C1 segment of cervical spinal cord (tissue), 14 donors: ENCODE measurements at places on chromosomes 7 and 10.

- DNase-seq: no peak
Measured at GRCh38 chr10:86914734-86915133, 42.7 kb downstream of the MMRN2 start.

GRCh38 chr7:116142850-116143249, 67.5 kb upstream of the TES start:
- DNase-seq: no peak

- DNase-seq: no peak
Measured at GRCh38 chr10:123428391-123428790, 237.8 kb upstream of the GPR26 start.

DNA sequence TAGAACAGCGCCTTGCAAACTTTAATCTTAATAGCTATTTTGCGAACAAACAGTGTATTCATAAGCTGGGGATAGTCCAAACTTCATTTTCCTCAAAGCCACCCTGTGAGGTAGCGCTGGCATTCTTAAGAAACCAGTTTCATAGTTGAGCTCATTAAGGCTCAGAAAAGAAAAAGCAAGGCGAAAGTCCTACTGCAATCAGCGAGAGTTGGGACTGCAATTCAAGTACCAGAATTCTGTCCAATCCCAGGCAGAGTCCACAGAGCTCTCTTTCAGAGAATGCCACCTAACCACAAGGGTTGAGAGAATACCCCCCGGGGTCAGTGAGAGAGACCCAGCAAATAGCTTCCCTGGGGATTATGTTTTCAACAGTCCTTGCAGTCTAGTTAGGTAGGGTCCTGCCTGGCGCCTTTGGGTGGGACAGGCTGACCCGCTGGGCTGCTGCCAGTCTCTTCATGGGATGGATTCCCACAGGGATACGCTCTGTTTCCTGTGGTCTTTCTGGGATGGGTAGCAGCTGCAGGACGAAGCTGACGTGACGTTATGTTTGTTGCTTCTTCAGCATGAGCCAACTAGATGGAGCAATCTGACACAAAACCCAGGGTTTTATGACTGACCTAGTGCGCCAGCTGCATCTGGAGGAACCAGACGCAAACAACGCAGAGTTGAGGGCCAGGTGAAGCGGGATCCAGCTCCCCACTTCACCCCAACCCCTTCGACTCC, 16.0 kb downstream of the BMPER start:
- DNase-seq: no peak

- peak; percentile 49 for DNase-seq
Measured at GRCh38 chr7:139995017-139995915, 67.5 kb downstream of the PARP12 start.

DNA sequence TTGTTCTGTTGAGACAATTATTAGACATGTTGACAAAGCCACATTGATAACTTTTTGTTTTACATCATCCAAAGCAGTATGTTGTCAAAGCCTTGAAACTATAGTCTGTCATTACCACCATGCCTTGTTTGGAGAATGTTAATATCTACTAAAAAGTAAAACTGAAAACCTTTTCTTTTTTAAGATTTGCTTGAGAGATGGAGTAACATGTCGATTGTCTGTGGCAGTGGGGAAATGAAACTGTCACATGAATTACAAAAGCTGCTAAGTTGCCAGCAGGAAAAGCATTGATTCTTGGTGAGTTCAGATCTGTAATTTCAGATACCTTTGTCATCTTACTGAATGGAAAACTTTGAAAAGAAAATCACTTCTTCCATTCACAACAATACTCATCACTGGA, 69.1 kb downstream of the TFPI2 start:
- no peak for DNase-seq

GRCh38 chr7:103660455-103661371, 214.7 kb upstream of the SLC26A5 start:
- no peak for DNase-seq

DNA sequence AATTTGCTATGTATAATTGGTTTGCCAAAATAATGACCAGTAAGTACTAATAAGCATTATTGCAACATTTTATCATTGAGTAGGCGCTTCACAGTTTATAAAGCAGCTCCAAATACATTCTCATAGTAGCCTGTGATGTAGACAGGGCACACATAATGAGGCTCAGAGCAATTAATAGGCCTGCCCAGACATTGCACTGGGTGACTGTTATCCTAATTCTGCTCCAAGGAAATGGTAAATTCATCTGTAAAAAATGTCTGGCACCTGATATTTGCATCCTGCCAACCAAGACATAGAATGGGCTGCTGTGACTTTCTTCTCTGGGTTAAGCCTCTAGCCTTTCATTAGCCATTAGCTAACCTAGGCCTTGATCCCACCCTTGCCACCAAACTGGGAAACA, 97.6 kb downstream of the SEM1 start:
- no peak for DNase-seq

GRCh38 chr7:133504825-133505224, 251.9 kb downstream of the EXOC4 start:
- DNase-seq: no peak

DNA sequence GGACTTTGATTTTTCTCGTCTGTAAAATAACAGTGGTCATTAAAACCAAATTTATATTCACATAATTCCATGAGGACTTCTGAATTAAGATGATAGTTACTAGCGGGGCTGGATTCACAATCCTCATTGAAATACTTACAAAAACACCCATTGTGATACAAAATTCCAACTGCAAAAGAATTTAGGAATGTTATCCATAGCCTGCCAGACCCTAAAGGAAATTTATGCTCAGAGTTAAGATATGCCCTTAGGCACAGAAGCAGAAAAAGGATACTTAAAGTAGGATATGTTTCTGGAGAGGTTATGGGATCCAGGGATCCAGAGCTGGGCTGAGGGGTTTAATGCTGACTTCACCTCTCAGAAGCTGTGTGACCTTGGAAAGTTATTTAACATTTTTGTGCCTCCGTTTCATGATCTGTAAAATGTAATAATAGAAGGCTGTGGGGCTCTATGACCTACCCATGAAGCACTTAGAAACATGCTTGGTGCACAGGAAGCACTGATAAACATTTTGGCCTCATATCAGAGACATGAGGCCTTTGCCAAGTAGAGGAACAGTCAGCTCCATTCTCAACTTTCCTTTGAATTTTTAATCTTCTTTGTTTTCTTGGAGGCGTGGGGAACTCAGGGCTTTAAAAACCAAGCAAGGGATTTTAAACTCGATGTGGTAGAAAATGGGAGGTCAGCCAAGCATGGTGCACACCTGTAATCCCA, 744.7 kb downstream of the KCNMA1 start:
- no peak for DNase-seq

- DNase-seq: no peak
Measured at GRCh38 chr7:151816562-151817314, 60.2 kb downstream of the PRKAG2 start.

DNA sequence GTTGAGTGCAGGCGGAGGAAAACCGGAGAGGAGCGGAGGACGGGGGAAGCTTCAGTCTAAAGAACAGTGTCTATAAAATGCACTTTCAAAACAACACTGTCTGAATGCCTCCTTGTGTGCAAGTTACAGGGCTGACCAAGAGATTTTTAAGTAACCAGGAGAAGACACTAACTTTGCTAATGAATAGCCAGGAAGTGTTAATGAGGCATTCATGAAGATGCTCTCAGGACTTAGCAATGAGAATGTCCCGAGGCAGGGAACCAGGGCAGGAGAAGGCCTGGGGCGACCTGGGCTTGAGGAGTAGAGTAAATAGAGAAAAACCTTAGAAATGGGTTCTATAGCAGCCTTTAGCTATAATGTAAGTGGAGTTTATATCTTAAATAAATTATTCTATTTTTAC, 312.1 kb downstream of the SKIDA1 start:
- DNase-seq: no peak

GRCh38 chr10:8614054-8614565, 559.6 kb downstream of the GATA3 start:
- no peak for DNase-seq

- DNase-seq: no peak
Measured at GRCh38 chr10:79431428-79431827, 14.0 kb downstream of the ZCCHC24 start.

DNA sequence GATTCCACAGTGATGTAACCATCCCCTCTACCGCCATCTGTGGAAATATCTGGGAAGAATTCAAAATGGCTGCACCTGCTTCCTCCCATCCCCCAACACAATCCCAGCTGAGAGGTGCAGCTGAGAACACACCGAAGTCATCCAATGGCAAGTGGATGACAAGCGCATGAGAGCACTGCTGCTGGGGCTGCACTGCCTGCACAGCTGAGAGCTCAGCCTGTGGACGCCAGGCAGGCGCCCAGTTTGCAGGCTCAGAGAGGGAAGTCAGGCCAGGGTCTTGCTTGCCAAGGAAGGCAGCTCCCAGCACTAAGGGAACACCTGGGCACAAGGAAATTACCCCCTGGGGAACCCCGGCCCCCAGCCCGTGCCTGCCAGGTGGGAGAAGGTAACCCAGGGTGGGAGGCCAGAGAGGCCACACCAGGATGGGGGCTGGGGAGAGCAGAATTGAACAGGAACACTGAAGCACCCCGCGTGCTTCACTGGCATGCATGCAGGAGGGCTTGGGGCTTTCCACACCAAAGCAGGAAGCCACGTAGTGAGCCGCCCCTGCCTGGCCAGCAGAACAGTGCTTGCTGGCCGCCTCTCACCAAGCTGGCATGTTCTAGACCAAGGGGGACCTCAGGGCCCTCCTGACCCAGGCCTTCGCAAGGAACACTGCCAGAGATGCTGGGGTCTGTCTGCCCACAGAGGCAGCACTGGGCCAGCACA, 46.2 kb downstream of the FAM53B start:
- no peak for DNase-seq

DNA sequence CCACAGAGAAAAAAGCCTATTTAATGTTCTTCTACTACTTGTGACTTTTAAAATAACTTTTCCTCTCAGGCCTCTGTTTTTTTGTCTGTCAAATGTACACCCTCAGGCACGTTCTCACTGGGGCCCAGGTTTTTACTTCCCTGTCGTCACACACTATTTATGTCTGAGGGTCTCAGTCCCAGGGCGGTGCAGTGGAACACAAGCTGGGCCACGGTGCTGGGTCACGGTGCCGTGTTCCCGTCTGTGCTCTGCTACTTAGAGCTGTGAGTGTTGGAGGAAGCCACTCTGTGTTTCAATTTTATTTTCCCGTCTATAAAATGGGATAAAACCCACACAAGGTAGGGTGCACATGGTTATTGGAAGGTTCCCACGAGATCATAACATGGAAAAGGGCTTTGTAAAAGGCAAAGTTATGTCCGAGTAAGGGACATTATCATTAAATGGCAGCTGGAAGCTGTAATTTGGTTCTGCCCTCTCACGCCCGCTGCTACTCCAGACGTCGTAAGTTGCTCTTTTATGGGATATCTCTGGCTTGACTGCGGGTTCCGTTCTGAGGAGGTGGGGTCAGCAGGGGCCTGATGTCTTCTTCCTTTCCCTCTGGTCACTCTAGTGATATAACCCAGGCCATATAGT, 25.2 kb downstream of the ZNF775 start:
- no peak for DNase-seq

- DNase-seq: no peak
Measured at GRCh38 chr7:486216-486743, 33.4 kb downstream of the PDGFA start.

DNA sequence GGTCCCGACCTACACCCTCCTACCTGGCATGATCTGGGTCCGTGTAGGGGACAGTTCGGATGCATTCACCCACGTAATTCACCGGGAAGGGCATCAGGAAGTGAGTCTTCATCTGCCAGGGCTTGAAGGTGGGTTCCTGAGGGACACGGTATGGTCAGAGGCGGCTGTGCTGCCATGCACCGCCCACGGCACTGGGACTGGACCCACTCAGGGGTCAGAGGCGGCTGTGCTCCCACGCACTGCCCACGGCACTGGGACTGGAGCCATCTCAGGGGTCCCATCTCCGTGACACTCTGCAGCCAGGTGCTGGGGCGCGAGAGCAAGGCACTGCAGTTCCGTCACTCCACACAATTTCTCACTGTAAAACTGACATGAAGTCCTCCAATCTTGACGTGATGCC, 29.2 kb downstream of the PITRM1 start:
- no peak for DNase-seq

DNA sequence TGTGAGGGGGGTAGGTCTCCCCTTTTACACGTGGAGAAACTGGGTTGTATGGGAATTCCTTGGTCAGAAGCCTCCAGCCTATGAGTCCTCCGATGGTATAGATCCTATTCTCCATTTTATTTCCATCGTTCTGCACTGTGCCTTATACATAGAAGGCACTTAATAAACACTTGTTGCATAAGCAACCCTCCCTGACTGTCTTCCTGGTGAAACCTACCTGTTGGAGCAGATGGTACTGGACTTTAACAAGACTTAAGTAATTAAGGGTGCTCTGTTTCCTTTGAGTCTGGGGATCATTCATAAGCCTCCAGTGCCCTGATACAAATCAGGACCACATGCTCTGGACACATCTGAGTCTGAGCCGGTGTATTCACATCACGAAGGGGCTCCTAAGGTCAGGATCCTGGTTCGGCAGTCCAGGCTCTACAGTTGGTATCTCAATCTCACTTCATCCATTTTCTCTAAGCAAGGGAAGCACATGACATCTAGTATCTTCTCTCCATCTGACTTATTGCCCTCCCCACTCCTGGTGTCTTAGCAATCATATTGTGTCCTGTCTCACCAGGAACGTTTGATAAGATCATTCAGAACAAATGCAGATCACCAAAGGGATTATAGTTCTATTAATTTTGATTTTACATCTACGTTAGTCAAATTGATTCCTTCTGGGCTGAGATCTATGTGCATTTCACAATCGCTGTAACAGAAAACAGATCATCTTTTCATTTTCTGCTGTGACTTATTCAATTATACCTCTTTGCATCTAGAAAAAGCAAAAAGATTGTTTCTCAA, 22.8 kb upstream of the EZH2 start:
- DNase-seq: no peak

- no peak for DNase-seq
Measured at GRCh38 chr7:36600314-36600682, 124.0 kb downstream of the AOAH start.

GRCh38 chr7:121697731-121698316, 175.1 kb upstream of the PTPRZ1 start:
- DNase-seq: no peak

GRCh38 chr10:69208761-69209160, 11.4 kb upstream of the HKDC1 start:
- DNase-seq: no peak

GRCh38 chr10:99743841-99744240, 11.8 kb downstream of the CUTC start:
- DNase-seq: no peak

DNA sequence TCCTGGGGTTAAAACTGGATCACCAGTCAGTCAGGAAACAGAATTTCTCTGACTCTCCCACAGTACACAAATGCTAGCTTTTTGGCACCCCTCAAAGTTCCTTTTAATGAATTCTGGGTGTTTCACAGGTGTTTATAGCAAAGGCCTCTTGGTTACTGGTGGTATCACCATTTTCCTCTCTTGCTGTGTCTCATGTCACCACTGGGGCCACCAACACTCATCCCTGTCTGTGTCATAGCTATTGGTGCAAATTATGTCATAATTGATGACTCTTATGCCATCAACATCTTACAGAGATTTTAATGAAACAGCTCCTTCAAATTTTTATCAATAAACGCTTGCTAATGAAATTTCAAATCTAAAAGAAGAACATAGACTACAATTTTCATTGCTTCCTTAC, 27.7 kb upstream of the OSBPL3 start:
- DNase-seq: no peak
